ENCODE measurements at places on chromosomes 6 and 20.

DNA sequence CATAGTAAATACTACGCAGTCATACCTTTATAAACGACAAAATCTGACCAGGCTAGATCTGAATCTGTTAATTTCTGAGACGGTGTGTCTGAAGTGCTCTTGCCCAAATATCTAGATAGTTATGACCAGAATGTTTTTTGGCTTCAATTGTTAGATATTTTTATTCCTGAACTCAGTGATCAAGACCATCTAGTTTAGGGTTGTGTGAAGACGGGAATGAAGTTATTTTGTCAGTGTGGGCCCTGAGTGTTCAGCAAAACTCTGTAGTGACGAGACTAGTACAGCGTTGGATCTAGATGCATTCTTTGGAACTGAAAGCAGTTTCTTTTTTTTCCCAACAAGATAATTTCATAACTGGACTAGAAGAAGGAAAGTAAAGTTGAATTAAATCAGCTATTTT lies 3.1 kb downstream of the STXBP5 start:
- no peak for DNase-seq

GRCh38 chr6:2697291-2697690 lies 53.4 kb downstream of the MYLK4 start:
- no peak for DNase-seq

GRCh38 chr20:2446845-2447244 lies 23.7 kb downstream of the SNRPB start:
- DNase-seq = no peak

- DNase-seq = no peak
These were observed 5.3 kb downstream of the LINC00237 start for GRCh38 chr20:21100578-21101452.

- no peak for DNase-seq
These were observed 420.6 kb upstream of the MMS22L start for GRCh38 chr6:97703661-97704060.

- DNase-seq = no peak
These were observed 75.4 kb upstream of the EEF1E1 start for GRCh38 chr6:8177721-8178120.

DNA sequence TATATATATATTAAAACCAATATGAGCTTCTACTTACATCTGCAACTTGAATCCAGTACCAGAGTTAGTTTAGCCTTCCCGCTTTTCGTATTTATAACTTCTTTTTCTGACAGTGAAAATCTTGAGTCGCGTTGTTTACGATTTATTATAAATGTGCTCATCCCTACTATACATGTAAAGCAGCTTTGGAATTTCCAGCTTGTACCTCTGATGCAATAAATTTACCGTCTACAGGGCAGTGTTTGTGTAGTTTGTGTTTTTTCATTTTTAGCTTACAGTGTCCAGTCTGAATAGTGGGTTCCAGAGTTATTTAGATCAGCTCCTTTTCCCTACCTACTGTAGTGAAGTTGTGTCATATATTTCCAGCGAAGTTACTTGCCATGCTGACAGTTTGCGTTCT lies 66.3 kb downstream of the TIAM2 start:
- no peak for DNase-seq

DNA sequence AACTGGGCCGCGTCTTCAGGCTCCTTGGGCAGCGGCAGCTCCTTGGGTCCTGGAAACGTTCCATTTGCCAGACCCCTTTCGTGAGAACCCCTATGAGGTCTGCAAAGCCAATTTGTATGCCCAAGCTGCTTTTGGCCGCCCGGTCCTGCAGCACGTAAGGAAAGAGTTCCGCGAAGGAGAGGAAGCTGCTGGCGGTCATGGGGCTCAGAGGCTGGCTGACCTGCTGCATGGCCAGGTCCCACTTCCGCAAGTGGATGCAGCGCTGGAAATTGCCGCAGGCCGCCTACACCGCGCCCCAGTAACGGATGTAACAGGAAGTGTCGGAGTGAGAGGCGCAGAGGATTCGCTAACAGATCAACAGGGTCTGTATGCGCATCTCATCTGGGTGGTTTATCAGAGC lies 18.8 kb downstream of the RFPL4B start:
- DNase-seq = no peak

DNA sequence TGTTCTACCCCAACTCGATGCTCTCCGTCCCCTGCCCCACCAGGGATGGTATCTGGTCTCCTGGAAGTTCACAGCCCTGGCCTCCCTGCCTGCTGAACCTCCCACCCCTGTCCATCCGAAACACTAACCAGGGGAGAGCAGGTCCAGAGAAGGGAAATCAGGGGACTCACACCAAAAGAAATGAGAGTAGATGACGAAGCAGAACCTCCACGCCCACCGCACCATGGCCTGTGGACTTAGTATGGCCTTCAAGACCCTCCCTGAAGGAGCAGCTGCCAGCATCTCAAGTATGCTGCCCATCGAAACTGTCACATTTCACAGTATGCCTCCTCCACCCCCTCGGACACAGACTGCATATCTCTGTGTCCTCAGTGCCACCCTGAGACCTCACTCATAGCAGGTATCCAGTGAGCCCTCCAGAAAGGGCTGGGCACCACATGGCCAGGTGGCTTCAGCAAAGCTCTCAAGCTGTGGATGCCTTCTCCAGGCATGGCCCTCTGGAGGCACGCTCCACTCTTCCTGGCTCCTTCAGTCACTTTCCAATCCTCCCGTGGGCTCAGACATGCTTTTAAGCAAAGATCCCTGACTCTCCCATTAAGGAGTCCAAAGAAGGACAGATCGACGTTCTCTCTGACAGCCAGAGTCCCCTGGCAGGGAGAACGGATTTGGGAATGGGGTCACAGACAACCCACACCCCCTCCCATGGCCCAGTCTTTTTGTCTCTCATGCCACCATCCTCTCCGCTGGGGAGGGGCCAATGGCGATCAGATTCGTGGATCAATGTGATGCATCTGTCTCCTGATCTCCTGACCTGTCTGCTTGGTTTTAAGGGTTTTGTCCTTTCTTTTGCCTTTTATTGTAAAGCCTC lies 158.4 kb downstream of the ANKRD60 start:
- no peak for DNase-seq

GRCh38 chr6:2890976-2891767 lies 11.9 kb downstream of the SERPINB9 start:
- DNase-seq = no peak
